Hepatocyte (in vitro differentiated cells): ENCODE measurements at places on chromosomes 4 and X.

- DNase-seq = no peak
These were observed 150.9 kb downstream of the BCOR start for GRCh38 chrX:39946822-39947221.

- DNase-seq = no peak
These were observed 5.3 kb downstream of the EXOC1L start for GRCh38 chr4:55824865-55825264.

DNA sequence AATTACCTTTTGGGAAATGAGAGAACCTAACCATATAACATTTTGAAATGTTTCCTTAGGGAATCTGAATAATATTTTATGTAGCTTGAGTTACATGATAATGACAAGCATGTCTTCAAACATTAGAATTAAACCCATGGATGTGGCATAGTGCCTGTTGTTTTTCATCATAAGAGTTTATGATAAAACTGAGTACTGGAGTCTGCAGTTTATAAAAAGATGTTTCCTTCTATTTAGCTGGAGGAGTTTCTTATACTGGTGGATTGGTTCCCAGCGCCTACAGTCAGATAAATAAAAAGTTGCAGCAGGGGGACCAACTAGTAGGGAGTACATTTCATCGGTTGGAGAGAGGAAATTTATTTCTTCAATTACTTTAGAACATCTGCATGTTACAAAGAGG, 70.1 kb upstream of the PCDH18 start:
- no peak for DNase-seq

DNA sequence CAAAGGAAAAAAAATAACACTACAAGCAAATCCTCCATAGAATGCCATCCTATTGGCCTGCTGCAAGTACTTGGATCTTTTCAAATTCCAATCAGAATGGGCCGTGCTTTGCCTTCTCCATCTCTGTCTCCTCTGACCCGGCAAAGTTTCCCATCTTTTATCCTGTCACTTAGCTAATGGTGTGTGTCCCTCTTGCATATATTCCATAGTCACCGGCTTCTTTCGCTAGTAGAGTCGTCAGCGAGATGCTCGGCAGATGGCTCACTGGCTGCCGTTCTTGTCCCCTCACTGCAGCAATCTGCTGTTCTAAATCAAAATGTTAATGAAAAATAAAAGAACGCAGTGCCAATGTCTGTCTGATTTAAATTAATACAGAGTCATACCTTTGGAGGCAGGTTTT, 22.1 kb downstream of the GRIA3 start:
- DNase-seq = no peak

DNA sequence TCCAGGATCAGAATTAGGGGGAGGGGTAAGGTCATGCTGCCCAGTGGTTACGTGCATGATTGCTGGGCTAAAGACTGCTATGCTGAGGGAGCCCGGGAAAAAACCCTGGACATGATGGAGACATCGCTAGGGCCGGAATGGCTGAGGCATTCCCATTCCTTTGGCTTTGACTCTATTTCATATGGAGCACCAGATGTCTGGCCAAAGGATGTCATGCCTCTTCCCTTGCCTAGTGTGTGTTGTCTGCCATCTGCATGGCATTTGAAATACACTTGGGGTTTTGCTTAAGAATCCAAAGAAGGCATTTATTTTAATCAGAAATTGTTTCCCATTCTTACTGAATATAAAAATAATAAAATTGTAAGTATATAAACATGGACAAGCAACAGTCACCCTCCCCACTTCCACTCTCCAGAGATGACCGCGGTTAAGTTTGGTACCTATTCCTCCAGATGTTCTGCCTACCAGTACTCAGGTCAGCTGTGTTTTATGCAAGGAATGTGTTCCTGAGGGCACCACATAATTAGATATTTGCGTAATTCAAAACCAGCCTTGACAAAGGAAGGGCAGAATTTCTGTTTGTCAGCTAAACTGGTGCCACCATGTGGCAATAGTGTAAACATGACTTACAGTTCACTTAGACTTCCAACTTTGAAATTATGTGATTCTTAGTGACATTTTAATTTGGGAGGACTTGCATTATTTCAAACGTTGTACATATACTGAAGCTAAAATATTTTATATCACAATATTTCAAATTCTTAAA, 105.9 kb downstream of the CT47B1 start:
- peak; percentile 31 for DNase-seq

GRCh38 chr4:76802236-76803021, 95.5 kb downstream of the SOWAHB start:
- DNase-seq = peak; percentile 43

GRCh38 chrX:140157143-140157542, 191.8 kb upstream of the CXorf66 start:
- DNase-seq = no peak

DNA sequence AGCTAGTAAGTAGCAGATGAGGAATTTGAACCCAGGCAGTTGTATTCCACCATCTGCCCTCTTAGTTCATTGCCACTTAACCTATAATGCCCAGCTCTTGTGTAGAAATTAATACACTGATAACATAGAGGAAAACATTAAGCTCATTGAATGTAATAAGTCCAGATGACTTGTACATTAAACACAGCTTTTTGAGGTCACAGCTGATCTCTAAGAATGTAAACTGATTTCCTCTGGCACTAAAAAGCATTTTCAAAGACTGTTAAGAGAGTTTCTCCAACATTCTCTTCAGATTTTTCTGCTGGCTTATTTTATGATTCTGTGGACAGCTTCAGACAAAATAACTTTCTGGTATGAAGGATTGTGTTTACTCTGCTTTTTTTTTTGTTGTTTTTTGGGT, 42.7 kb downstream of the HPRT1 start:
- no peak for DNase-seq

GRCh38 chrX:7346021-7346420, 198.1 kb upstream of the PUDP start:
- no peak for DNase-seq

DNA sequence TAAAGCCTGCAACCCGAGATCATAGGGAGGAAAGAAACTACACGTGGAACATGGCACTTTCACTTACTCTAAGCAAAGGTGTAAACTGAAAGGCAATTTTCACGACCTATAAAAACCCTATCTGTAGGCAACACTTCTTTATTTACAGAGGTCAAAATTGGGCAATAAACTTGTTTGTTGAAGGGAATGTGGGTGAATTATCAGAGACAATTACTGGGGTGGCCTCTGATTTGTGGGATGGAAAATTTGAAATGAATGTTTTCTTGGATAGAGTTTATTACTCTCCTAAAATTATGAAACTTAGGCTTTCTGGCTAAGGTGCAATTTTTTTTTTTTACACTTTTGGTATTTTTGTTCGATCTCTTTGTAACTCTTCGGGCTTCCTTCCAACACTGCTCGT, 734.1 kb upstream of the TENM3 start:
- no peak for DNase-seq

GRCh38 chrX:68870357-68870756, 41.5 kb downstream of the EFNB1 start:
- DNase-seq = no peak

DNA sequence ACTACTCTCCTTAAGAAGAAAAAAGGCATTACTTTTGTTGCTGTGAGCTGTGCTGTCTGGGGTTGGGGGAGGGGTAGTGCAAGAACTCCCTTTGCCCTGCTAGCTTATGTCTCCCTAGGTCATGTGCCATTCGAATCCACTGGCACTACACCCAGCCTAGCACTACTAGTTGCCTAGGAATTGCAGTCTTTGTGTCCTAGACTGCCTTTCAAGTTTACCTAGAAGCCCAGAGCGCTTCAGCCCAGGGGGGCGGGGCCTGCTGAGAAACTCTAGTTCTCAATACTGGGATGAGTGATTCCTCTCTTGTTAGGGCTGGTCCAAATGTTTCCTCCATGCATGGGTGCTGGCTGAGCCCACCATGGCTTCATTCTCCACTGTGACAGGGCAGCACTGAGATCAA, 1011.5 kb downstream of the PCDH19 start:
- no peak for DNase-seq

GRCh38 chr4:87211249-87211952, 9.0 kb downstream of the KLHL8 start:
- DNase-seq = no peak

- DNase-seq = no peak
These were observed 111.6 kb upstream of the GPRIN3 start for GRCh38 chr4:89419111-89419695.

DNA sequence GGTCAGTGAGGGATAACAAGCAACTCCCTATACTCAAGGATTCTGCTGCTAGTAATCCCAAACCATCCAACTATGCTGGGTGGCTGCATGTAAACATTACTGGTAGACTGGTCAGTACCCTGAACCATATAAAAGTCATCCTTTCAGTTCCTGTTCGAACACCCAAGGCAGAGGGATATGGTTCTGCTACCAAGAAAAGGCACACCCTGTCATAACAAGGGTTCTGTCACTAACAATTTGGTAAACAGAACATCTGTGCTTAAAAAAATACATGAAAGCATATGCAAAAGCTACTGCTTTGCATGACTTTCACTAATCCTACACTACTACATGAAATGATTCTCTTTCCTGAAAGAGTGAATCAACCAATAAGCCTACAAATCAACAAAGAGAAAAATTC, 76.8 kb upstream of the MCF2 start:
- no peak for DNase-seq

DNA sequence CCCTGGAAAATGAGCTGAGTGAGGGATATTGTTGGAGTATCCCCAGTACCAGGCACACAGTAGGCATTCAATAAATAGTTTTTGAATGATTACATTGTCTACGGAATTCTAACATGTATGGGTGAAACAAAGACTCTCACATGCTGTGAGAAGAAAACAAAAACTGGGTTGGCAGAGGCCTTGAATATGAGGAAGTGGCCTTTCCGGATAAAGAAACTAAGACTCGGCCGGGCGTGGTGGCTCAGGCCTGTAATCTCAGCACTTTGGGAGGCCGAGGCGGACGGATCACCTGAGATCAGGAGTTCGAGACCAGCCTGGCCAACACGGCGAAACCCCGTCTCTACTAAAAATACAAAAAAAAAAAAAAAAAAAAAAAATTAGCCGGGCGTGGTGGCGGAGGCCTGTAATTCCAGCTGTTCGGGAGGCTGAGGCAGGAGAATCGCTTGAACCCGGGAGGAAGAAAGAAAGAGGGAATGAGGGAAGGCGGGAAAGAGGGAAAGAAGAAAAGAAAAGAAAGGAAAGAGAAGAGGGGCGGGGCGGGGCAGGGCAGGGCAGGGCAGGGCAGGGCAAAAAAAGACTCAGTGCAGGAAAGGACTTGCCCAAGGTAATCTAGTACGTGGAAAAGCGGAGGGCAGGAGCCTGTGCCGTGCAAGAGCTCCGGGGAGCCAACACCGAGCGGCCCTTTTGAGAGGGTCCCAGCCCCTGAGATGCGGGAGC, 689 bp upstream of the TMA16 start:
- no peak for DNase-seq

DNA sequence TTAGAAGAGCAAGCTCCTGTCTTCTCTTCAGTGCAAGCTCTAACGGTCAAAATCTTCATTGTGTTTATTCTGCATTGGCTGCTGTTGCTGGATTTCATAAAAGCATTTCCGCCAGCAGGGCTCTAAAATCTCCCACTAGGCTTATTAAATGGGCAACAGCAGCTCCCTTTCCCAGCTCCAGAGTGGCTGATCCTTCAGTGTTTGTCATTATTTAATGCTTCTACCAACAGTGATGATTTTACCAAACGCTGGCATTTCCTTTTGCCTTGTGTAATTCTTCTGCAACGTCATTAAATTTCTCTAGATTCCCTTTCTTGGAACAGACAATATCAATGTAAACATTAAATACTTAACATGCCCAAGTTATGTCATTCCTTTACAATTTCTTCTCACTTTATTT, 20.1 kb downstream of the SLC7A11 start:
- peak; percentile 17 for DNase-seq

GRCh38 chr4:88275949-88276515, 8.3 kb downstream of the PPM1K start:
- DNase-seq = no peak

- no peak for DNase-seq
These were observed 9.3 kb downstream of the ZNF81 start for GRCh38 chrX:47846040-47846439.

DNA sequence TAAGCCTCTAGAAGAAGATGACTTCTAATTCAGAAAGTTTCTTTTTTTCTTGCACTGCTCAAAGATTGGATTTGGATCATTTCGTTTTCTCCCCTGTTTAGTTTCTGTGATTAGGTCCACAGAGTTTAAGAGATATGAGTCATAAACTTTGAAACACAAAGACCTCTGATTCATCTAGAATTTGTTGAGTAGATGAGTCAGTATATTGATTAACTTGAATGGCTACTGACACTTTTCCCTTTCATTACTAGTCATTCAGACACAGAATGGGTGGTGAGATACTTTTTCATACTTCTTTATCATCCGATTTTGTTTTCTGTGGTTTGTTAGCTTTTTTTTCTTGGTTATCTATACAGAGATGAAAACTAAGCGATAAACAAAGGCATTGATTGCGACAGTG, 34.1 kb upstream of the AFF2 start:
- no peak for DNase-seq

DNA sequence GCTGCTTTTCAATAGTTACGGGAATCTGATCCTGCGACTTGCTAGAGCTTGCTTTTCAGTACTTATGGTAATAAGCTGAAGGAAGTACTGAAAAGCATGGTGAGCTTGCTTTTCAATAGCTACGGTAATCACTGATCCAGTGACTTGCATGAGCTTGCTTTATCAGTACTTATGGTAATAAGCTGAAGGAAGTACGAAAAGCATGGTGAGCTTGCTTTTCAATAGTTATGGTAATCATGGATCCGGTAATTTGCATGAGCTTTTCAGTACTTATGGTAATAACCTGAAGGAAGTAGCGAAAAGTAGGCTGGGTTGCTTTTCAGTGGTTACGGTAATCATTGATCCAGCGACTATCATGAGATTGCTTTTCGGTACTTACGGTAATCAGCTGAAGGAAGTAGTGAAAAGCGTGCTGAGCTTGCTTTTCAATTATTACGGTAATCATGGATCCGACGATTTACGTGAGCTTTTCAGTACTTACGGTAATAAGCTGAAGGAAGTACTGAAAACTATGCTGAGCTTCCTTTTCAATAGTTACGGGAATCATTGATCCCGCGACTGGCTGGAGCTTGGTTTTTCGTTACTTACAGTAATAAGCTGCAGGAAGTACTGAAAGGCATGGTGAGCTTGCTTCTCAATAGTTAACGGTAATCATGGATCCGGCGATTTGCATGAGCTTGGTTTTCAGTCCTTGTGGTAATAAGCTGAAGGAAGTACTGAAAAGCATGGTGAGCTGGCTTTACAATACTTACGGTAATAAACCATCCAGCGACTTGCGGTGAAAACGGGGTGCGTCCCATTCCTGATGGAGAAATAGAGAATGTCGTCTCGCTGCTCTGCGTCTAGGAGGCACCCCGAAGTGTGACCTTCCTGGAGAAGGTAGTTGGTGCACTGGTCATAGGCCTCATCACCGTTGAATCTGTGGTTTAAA, 6.5 kb downstream of the CRLF2 start:
- peak; percentile 57 for DNase-seq

- DNase-seq = no peak
These were observed 50.7 kb upstream of the KIT start for GRCh38 chr4:54607067-54607466.

DNA sequence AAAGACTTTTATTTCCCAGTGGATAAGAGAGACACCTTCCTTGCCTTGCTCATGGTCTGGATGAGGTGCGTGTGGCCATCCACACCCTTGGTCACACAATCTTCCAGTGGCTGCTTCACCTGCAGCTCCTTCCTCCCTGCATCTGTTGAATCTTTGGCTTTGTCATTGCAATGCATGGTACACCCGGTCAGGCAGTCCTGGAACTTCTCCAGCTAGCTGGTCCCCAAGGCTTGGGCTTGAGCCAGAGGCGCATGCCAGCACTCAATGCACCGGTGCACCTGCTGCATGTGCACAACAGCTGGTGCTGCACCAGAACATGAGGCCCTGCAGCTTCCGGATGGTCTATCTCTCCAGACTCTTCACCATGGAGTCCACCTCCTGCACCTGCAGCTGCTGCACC, 31.7 kb downstream of the SCML1 start:
- no peak for DNase-seq
